Dermis lymphatic vessel endothelial cell (primary cell): ENCODE measurements at places on chromosomes 1 and 21. TPM values are rescaled to one million over a fixed set of nuclear protein-coding genes. Genes with fewer than 3 reads are reported as not detected.

The USH2A gene
- not detected in 2 replicates for total RNA-seq

The TCP10L gene
- total RNA-seq, result 0.17 and 0.22 TPM in 2 replicates

The RCC2 gene
- total RNA-seq, result 64.2 and 75.7 TPM in 2 replicates

The CLEC20A gene
- 0.17 TPM in 1 of 2 replicates, not detected in the other for total RNA-seq

The SPATA1 gene
- total RNA-seq, result 0.86 and 1.2 TPM in 2 replicates

The TRAPPC10 gene
- total RNA-seq, result 20.5 and 28.0 TPM in 2 replicates

The CELA3B gene
- total RNA-seq, result 0.09 TPM in 1 of 2 replicates, not detected in the other

The NDUFV3 gene
- 32.3 and 46.2 TPM in 2 replicates for total RNA-seq

The RHOU gene
- total RNA-seq, result 33.5 and 69.4 TPM in 2 replicates

The KCNK2 gene
- 0.09 and 0.11 TPM in 2 replicates for total RNA-seq

The RGS8 gene
- under 0.01 TPM in 1 of 2 replicates, not detected in the other for total RNA-seq

The DOP1B gene
- total RNA-seq, result 2.3 TPM in 2 replicates

The RUNX1 gene
- 0.26 and 0.54 TPM in 2 replicates for total RNA-seq

The KIAA0040 gene
- 11.6 and 14.1 TPM in 2 replicates for total RNA-seq

The CFAP45 gene
- total RNA-seq, result under 0.01 and 0.17 TPM in 2 replicates

The RPTN gene
- total RNA-seq, result not detected in 2 replicates

The GUCA2B gene
- total RNA-seq, result not detected in 2 replicates

The OLIG1 gene
- total RNA-seq, result not detected in 2 replicates

The CPTP gene
- total RNA-seq, result 11.7 and 14.0 TPM in 2 replicates

The F13B gene
- not detected in 2 replicates for total RNA-seq

The C1orf141 gene
- not detected in 2 replicates for total RNA-seq

The LCE2C gene
- total RNA-seq, result not detected in 2 replicates

The CNR2 gene
- not detected in 2 replicates for total RNA-seq

The EFNA3 gene
- total RNA-seq, result 1.4 and 2.1 TPM in 2 replicates

The ALX3 gene
- not detected in 2 replicates for total RNA-seq

The RIMS3 gene
- total RNA-seq, result 0.43 TPM in 2 replicates

The LRRN2 gene
- not detected in 2 replicates for total RNA-seq

The PSMD4 gene
- 197 and 219 TPM in 2 replicates for total RNA-seq

The PRMT6 gene
- total RNA-seq, result 10.6 and 12.4 TPM in 2 replicates

The CDK18 gene
- 0.11 and 0.26 TPM in 2 replicates for total RNA-seq

The OLFML3 gene
- total RNA-seq, result 1.4 and 10.0 TPM in 2 replicates

The TFF3 gene
- 163 and 275 TPM in 2 replicates for total RNA-seq

The GBP4 gene
- total RNA-seq, result 0.54 and 1.0 TPM in 2 replicates

The KCNA2 gene
- under 0.01 TPM in 1 of 2 replicates, not detected in the other for total RNA-seq
